Mammary epithelial cell (primary cell): ENCODE measurements at places on chromosomes 5 and 9. TPM values are rescaled to one million over a fixed set of nuclear protein-coding genes. Genes with fewer than 3 reads are reported as not detected.

The RALGPS1 gene
- 0.39 TPM for polyA plus RNA-seq

The POU5F2 gene
- not detected for polyA plus RNA-seq

The IFNA2 gene
- not detected for polyA plus RNA-seq

The TRPM6 gene
- polyA plus RNA-seq = 0.19 TPM

The EPB41L4A gene
- 0.28 TPM for polyA plus RNA-seq

The STXBP1 gene
- 31.6 TPM for polyA plus RNA-seq

The RASEF gene
- 1.1 TPM for polyA plus RNA-seq

GRCh38 chr5:122490718-122491117 lies 178.7 kb downstream of the SNCAIP start:
- no peak for DNase-seq

DNA sequence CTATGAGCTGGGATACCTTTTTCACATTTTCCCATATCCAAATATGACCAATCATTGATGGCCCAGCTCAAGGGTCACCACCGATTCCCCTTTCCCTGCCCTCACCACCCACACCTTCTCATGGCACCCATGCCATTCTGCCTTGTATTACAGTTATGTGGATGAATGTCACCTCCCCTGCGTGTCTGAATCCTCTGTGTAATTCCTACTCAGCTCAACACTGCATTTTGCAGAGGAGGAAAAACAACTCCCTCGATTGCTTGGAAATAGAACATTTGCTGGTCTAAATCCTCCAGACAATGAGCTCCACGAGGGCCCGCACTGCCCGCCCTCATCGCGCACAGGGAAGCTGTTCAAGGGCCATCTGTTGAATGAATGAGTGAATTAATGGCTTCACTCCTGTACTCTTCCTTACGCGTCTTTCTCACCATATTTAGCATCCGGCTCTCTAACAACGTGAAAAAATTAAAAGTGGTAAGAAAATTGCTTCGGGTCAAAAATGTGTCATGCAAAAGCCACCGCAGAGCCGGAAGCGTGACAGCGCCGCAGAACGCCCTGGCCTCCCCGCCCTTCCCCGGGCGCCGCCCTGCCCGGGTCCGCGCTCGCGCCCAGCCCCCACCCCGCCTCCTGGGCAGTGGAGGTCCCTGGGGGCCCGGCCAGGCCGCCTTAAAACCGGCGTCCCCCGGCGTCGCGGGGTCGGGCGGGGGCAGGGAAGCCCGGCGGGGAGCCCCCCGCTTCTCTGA lies 704 bp downstream of the SUSD1 start:
- DNase-seq = peak; percentile 54

DNA sequence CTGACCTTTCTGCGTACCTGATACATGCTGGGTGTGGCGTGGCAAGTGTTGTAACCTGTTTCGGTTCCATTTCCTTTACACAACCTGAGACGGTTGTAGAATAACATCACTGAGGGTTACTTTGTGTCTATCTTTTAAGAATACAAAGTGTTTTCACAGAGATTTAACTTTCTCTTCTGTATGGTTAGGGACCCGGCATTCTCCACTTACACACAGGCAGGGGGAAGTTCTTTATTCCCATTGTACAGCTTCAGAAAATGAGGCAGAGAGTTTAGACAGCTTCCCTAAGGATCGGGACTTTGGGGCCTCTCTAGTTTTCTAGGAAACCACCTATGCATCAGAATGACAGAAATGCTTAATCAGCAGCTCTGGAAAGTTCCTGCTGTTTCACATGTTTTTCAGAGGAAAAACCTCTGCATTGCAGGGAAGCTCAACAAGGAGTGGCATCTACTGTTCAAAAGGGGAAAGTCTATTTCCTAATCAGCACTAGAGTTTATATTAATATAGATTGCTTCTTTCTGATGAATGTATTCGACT lies 41.3 kb downstream of the CAST start:
- DNase-seq = peak; percentile 85

DNA sequence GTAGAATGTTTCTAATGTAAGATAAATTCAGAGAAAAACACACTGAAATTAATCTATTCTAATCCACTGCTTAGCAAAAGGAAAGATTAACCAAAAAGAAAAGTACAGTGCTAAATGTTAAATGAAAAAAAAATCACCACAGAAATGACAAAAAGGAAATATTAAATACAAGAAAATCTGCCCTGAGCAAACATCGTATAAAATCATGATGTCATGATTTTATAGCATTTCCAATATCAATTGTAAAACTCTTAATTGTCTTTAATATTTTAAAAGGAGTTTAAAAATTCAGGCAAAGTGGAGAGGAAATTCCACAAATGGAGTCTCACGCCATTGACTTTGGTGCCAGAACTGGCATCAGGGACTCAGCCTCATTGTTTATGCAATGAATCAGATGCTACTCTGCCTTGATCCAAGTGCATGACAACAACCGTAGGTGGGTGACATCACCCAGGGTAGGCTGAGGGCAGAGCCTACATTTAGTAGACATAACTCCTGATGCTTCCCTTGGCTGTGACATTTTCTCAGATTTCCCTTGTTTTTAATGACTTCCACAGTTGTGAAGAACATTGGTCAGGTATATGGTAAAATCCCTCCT lies 696.8 kb downstream of the SEMA5A start:
- peak; percentile 75 for DNase-seq

- DNase-seq = peak; percentile 2
Observed at GRCh38 chr5:126007841-126008240, 415.4 kb upstream of the GRAMD2B start.

GRCh38 chr5:159833088-159833487 lies 83.2 kb upstream of the ADRA1B start:
- no peak for DNase-seq

- DNase-seq = no peak
Observed at GRCh38 chr5:80957031-80957761, 3.0 kb upstream of the RASGRF2 start.

DNA sequence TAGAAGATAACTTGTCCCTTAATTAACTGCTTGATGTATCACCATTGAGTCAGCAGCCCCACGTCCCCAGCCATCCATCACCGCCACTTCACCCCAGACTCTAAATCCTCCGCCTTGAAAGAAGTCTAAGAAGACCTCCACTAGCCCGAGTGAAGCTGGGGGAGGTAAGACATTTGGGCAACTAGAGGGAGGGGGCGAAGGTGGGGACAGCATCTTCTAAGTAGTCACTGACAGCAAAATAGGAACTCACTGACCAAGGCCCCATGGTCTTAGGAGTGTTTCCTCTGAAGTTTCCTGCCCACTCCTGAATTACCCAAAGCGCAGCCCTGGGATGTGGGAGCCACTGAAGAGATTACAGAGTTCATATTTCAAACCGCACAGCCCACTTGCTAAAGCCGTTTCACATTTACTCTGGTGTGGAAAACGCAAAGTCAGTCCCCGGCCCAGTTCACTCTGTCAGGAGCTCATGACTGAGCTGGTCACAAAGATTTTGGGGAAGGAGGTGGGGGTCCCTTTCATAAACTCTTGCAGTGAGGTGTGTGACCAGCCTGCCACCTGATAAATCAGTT lies 107.4 kb downstream of the LHFPL2 start:
- no peak for DNase-seq

DNA sequence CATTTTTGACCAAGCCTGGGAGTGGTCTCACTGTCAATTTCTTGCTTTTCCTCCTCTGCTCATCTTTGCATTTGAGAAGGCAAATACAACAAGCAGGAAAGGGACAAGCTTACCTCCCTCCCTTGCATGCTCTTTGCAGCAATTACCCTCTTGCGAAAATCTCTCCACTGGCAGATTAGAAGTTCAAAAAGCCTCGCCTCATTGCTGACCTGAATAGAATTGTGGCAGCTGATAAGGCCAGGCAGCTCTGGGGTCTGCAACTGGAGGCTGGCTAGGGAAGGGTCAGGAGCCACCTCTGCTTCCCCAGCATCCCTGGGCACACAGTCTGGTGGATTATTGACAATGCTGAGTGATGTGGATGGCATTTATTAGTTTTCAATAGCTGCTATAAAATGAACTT lies 362.3 kb upstream of the KIF2A start:
- DNase-seq = no peak

- DNase-seq = no peak
Observed at GRCh38 chr5:24280215-24280614, 364.6 kb downstream of the CDH10 start.

DNA sequence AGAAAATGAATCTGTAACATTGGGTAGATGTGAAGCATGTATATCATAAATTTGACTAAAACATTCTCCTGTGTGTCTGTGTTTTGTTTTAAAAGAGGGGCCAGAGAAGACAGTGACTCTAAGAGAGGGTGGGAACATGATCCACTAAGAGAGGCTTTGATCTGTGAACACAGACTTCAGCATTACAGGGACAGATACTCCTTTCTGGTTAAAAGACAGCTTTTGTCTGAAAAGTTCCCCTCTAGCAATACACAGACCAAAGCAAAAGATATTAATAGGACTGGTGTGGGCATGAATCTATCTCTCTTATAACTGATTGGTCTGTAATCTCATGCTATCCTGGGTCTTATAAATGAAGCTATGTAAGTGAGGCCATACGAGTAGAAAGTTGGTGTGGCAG lies 150.9 kb downstream of the NUDT12 start:
- no peak for DNase-seq

DNA sequence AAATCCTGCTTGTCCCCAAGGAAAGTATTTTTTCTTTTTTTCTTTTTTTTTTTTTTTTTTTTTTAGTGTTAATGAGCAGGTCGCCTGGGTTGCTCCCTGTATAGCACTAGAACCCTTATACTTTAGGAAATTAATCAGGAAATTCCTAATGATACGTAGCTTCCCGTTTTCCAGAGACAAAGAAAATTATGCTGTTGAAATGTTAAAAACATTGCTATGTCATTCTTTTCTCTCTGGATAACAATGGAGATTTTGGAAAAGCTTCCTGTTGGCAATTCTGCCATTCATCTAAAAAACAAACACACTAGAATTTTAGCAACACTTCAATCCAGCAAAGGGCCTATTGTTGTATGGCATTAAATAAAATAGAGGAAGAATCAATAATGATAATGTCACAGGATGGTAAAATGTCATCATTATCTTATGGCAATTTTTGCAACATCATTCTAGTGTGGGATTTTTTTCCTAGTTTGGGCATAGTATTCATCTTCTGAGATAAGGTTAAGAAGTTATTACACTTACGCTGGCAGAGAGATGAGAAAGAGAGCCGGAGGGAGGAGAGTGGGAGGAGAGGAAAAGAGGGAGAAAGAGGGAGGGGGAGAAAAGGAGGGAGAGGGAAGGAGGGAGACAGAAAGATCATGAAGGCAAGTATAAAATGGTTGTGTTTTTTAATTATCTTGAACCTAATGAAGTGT lies 315.8 kb upstream of the PDE4D start:
- DNase-seq = no peak

- peak; percentile 77 for DNase-seq
Observed at GRCh38 chr9:90969021-90969675, 167.5 kb downstream of the SYK start.

GRCh38 chr9:130542457-130543228 lies 36.7 kb upstream of the FUBP3 start:
- no peak for DNase-seq
